ENCODE measurements at places on chromosomes 4 and X.

GRCh38 chrX:38126179-38126578 lies 94.5 kb downstream of the SRPX start:
- DNase-seq: no peak

DNA sequence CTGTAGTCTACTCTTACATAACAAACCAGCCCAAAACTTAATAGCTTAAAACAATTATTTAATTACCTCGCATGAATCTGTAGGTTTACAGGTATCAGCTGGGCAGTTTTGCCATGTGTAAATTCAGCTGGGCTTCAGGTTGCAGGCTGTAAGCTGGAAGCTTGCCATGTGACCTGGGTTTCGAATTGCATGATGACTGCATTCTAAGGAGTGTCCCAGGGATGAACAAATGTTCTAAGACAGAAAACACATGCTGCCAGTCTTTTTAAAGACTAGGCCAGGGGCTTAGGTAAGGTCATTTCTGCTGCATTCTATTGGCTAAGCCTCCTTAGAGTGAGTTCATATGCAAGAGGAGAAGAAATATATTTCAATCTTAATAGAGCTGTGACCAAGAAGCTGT lies 44.8 kb downstream of the GRIA2 start:
- DNase-seq: no peak

DNA sequence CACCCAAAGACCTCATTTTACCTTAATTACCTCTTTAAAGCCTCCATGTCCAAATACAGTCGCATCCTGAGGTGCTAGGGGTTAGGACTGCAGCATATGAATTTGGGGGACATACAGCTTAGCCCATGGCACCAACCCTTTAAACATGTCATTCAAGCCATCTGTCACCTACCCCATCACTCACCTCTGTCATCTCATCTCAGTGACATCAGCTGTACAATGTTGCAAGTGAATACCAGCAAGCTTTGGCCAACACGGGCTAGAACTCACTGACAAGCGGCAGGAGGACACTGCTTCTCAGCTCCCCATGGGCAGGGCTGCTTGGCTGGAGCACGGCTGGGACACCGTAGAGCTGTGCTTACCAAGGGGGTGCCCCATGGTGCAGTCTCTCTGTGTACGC lies 107.5 kb downstream of the STK32B start:
- DNase-seq: no peak

- no peak for DNase-seq
These were observed 25.4 kb upstream of the GNRHR start for GRCh38 chr4:67779631-67780030.

DNA sequence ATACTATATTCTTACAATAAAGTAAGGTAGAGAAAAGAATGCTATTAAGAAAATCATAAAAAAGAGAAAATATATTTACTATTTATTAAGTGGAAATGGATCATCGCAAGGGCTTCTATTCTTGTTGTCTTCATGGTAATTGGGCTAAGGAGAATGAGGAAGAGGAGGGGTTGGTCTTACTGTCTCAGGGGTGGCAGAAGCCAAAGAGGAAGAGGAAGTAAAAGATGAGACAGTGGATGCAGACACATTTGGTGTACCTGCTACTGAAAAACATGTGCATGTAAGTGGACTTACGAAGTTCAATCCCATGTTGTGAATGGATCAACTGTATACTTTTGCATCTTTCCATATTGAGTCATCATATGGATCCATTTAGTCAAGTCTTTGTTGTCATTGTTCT lies 1502.1 kb upstream of the ADGRL3 start:
- no peak for DNase-seq

GRCh38 chr4:130233377-130234047 lies 1137.6 kb downstream of the C4orf33 start:
- no peak for DNase-seq

GRCh38 chrX:62928906-62929305 lies 422.2 kb downstream of the SPIN4 start:
- DNase-seq: no peak

GRCh38 chr4:69321153-69321729 lies 41.0 kb downstream of the UGT2B28 start:
- no peak for DNase-seq

GRCh38 chr4:139441029-139441428 lies 12.9 kb upstream of the RAB33B start:
- no peak for DNase-seq

Data from naive thymus-derived CD8-positive, alpha-beta T cell (primary cell).